Muscle of arm (tissue), 14 donors: ENCODE measurements at places on chromosomes 3 and 15. TPM values are rescaled to one million over a fixed set of nuclear protein-coding genes. Genes with fewer than 3 reads are reported as not detected.

- DNase-seq = peak; percentile 57
These were observed 186.7 kb downstream of the NSUN3 start for GRCh38 chr3:94249491-94250079.

- DNase-seq = no peak
These were observed 11.3 kb downstream of the NRROS start for GRCh38 chr3:196650740-196651311.

DNA sequence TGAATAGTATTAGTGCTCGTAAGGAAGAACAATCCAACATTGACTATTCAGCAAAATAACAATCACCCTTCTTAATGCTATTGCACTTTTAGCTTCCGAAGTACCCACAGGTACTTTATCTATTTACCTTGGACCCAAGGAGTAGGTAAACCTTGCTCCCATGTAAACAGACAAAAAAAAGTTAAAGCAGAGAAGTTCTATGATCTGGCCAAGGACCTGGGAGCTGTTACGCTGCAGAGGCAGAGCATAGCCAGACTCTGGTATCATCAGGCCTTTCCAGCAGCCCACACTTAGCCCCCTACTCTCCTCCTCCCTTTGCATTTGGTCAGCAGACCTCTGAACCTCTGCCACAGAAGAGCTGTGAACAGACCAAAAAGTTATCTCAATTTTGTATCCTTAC, 130.3 kb upstream of the TPM1 start:
- DNase-seq = no peak

DNA sequence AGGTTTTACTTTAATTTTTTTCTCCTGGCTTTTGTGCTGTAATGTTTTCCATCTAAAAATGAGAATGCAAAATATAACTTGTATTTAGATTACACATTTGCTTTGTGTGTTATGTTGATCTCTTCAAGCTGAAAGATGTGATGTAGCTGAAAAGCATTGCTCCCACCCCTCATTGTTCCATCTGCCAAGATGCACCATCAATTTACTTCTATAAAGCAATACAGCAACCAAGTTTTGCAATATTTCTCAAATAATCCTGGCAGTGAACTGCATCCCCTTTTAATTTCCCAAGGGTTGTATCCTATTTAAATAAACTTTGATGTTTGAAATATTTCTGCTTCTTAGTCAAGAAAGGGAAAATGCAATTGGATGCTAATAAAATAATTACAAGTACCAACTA, 52.6 kb upstream of the DUT start:
- no peak for DNase-seq

Gene SLC22A13
- 0.30 TPM for polyA plus RNA-seq

GRCh38 chr3:15292765-15293522, 39.4 kb downstream of the SH3BP5 start:
- DNase-seq = no peak

GRCh38 chr15:92120094-92120795, 266.7 kb downstream of the SLCO3A1 start:
- DNase-seq = no peak

Gene TMEM158
- 1.4 TPM for polyA plus RNA-seq

DNA sequence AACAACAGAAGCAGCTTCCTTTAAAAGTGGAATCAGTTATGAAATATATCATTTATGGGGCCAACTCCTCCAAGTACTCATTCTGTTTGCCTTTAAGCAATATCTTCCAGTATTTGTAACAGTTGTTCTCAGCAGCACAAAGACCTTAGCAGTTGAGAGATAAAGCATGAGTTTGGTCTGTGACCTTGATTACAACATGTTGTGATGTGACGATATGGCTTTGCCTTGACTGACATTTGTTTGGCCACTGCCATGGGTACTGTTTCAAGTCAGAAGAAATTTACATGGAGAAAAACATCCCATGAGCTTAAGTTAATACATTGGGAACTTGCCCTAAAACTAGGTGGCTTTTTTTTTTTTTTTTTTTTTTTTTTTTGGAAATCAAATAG, 175.1 kb upstream of the KBTBD8 start:
- no peak for DNase-seq

GRCh38 chr3:48476426-48477053, 27.4 kb downstream of the SHISA5 start:
- no peak for DNase-seq

Gene ANKRD63
- polyA plus RNA-seq = not detected

DNA sequence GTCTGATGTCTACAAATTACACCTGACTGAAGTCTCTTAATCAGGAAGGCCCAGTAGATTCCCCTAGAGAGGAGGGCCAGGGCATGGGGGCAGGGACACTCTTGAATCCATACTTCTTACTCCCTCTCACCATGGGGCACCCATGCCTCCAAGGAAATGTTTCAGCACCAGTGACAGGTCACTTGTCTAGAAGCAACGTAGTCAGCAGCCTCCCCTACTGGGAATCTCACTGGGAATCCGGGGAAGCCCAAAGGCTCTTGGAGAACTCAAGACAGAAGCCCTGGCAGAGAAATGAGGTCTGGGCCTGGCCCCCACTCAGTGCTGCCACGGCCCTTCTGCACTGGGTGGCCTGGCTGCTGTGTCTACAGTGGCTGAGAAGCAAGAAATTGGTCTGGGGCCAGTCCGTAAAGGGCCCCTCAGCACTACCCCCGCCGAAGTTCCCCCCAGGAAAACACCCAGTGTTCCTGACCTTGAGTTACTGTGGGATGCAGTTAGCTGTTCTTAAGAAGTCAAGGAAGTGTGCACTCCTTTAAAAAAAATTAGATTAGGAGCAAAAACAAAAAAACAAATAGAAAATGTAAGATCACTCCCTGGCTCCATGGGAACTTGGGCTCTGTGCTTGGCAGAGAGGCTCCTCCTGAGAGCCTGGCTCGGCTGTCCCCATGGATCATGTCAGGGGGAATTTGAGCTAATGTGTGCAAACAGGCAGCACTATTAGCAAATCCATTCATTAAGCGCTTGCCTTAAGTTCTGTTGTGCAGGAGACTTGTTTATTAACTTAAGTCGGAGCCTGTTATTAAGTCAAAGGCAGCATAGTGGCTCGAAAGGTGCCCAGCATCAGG, 5.4 kb upstream of the LINGO1 start:
- DNase-seq = no peak

GRCh38 chr3:113265231-113265630, 53.9 kb downstream of the BOC start:
- no peak for DNase-seq

Gene TM6SF1
- 22.6 TPM for polyA plus RNA-seq

GRCh38 chr15:36832774-36833463, 253.5 kb downstream of the CDIN1 start:
- no peak for DNase-seq

Gene TMEM44
- 31.9 TPM for polyA plus RNA-seq

DNA sequence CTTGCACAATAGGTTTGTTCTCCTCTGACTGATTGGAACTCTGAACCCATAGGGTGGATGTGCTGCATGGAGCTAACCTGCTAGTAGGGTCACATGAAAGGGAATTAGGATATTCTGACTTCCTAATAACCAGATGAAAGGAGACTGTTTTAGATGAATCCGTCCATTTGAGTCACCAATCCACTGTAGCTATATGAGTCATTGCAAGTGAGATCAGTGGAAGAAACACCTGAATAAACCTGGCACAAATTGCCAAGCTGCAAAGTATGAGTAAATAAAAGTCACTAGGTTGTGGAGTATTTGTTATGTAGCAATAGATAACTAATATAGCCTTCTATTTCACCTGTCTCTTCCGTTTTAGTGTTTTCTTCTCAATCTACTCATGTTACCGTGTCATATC, 584.4 kb downstream of the PDCD6IP start:
- no peak for DNase-seq

- no peak for DNase-seq
These were observed 516.8 kb upstream of the PROK2 start for GRCh38 chr3:72301779-72302178.

DNA sequence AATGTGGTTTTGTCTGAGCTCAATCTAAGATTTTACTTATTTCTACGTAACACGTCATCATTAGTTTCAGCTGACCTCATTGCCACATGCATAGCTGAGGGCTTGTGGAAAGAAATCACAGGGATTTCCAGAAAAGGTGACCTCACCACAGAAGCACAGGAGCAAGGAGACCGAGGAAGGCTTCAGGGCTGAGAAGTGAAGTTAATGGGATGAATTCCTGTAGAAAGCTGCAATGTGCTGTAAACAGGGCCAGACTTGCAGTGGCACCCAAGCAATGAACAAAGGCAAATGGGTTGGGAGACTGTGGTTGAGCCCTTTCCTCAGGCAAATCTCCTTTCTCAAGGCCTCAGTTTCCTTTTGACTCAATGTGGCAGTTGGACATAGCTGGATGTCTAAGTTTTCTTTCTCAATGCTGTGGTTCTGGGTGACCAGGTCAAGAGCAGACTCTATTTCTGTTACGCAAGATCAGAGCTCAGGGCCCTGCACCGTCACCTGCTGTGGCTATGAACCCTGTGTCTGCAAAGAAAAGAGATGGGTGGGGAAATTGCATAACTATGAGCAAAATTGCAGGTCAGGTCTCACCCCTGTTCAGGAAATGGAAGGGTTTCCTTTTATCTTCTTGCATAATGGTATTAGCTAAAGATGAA, 252.2 kb upstream of the TBL1XR1 start:
- no peak for DNase-seq

DNA sequence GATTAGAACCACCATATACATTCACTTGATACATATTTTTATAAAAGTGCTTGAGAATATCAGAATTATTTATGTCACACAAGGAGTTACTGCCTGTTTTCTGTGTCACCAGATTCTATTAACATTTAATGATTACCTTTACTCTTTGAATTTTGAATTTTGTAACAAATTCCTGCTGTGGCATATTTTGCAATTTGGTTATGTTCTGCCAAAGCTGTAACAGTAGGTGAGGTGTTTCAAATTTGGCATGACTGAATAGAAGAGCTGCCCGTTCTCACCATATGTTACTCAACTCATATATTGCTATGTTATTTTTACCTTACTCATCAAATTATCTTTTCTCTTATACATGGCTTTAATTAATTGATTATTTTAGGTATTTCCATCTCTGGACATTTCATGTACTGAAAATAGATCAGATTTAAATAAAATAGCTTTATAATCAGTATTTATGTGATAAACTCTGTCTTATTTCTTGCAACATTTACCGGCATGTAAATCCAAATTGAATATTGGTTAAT, 18.9 kb downstream of the PML start:
- no peak for DNase-seq

Gene ANKRD34C
- not detected for polyA plus RNA-seq

Gene ACSBG1
- not detected for polyA plus RNA-seq

Gene DHFR2
- polyA plus RNA-seq = not detected

DNA sequence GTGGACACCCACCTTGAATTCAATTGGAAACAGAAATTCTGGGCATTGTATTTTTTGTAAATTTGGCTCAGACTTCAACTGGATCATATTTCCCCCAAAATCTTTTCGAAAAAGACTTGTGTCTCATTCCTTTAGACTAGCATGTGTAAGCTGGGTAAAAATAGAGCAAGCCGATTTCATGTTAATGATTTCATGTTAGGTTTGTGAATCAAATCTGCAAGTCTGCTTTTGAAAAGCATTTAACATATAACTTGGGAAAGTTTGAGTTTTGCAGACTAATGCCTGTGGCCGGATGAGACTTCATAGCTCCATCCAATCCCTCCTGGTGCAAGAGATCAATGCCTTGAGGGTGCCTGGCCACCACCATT, 64.5 kb downstream of the FLNB start:
- no peak for DNase-seq

GRCh38 chr3:101634591-101635196, 42.2 kb downstream of the ZBTB11 start:
- DNase-seq = no peak

Gene TRIM42
- polyA plus RNA-seq = not detected

Gene IL17RC
- polyA plus RNA-seq = 18.8 TPM

Gene CAND2
- 25.0 TPM for polyA plus RNA-seq

DNA sequence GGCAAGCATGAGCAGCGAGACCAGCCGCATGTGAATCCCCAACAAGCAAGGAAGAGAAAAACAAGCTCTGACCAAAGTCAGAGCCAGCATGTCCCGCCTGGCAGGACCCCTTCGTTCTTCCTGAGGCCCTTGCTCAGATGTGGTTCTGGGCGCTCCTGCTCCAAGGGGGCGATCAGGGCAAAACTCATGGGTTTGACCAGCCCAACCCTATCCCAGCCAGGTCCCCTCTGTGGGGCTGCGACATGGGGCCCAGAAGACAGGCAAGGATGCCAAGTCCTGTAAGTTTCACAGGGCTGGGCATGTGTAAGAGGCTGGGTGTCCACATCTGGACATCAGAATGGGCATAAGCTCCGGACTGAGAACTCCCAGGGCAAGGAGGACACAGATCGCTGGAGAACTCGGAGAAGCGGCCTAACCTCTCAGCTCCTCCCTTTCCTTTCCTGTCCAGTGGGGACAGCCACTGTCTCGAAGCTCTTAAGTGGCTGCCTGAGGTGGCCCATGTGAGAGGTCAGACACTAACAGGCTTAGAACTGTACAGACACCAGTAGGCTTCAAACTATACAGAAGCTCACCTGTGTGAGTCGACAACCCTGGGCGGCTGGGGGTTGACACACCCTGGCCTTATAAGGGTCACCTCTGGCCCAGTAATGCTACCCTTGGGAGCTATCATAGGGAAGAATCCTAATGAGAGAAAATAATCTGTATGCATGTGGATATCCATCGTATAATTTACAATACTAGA, 48.9 kb downstream of the XXYLT1 start:
- DNase-seq = no peak

GRCh38 chr15:66089049-66089448, 164.5 kb downstream of the MEGF11 start:
- peak; percentile 39 for DNase-seq

Gene ZPLD1
- not detected for polyA plus RNA-seq

Gene CTXND1
- polyA plus RNA-seq = 0.76 TPM

- DNase-seq = no peak
These were observed 3.0 kb downstream of the ITIH4 start for GRCh38 chr3:52827441-52827840.

Gene ARGFX
- not detected for polyA plus RNA-seq

- no peak for DNase-seq
These were observed 25.0 kb upstream of the SLC25A36 start for GRCh38 chr3:140916603-140917002.

GRCh38 chr15:90210593-90210992, 9.5 kb downstream of the SEMA4B start:
- DNase-seq = no peak

DNA sequence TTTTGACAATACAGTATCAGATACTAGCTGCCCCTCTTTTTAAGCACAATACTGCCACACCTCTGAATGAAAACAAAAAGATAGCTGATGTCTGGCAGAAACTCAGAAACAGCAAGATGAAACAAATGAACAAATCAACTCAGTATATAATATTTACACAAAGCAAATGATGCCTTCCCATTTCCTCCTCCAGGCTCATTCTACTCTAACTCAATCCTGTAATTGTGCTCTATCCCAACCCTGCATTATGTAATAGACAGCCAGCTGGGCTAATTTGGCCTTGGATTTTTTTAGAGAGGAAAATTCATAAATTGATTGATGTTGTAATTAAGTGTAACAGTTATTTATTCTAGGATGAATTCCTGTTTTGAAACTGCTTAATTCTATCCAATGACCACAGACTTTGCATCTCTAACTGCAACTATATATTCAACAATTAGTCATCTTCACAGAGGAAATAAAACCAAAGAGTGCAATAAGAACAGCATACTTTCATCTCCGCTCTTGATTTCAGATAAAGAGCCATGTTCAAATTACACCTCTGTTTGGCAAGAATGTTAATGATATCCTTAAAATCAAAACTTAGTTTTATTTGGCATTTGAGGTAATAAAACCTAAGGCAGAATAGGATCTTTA, 6.1 kb downstream of the ATG3 start:
- DNase-seq = no peak
